ENCODE measurements at places on chromosomes 4 and X.

DNA sequence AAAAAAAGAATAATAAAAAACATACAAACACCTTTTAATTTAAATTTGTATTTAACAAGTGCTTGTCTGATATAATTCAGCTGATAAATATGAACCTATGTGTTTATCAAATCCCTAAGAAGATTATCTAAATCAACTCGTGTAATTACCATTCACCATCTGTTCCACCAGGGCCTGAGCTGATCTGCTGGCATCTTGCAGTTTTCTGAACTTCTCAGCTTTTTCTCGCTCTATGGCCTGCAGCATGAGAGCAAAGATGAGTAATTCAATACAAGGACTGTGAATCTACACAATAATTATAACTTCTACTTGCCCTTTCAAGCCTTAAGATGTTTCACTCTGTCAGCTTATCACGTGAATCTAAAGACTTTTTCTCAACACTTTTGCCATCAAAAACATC lies 709.7 kb downstream of the DMD start:
- no peak for DNase-seq

DNA sequence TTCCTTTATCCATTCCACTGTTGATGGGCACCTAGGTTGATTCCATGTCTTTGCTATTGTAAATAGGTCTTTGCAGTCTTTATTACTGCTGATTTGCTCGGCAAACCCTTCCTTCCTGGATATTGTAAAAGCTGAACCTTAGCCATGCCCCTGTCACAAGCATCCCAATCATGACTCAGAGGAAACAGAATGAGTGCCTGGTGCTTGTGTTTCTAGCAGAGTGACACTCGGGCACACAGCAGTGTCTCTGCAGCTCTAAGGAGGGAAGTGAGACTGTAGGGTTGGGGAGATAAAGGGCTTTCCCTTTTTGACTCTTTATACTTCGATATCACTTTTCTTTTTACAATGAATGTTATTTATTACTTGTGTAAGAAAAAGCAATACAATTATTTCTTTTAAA lies 83.3 kb downstream of the AKAP4 start:
- no peak for DNase-seq

GRCh38 chr4:87025614-87026041 lies 90.8 kb downstream of the AFF1 start:
- no peak for DNase-seq

DNA sequence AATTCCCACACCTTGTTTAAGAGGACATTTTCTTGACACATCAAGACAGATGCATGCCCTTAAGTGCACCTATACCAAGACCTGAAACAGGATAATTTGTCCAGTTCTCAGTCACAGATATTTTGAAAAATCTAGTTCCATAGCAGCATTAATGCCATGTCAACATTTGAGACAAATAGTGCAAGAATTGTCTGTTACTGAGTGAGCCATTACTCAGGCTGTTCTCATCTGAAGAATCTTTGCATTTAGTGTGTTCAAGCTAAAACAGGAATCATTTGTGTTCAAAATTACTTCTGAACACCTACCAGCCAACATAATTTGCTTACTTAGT lies 354.9 kb downstream of the KCNIP4 start:
- DNase-seq = no peak

DNA sequence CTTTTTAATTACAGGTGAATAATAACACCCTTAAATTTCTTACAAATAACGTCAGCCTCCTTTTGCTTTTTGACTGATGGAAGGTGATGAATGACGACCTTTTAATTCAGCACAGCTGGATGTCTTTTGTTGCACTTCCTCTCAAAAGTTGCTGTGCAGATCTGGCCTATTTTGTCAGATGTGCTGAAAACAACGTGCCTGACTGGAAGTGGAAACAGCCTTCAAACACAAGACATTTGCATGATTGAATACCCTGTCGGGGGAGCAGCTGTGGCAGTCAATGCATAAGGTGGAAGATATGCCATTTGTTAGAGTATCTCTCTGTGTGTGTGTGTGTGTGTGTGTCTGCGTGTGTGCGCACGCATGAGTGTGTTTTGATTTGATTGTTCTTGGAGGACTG lies 579.7 kb downstream of the SPRY1 start:
- DNase-seq = no peak

- no peak for DNase-seq
Measured at GRCh38 chrX:123303429-123303828, 119.4 kb downstream of the GRIA3 start.

DNA sequence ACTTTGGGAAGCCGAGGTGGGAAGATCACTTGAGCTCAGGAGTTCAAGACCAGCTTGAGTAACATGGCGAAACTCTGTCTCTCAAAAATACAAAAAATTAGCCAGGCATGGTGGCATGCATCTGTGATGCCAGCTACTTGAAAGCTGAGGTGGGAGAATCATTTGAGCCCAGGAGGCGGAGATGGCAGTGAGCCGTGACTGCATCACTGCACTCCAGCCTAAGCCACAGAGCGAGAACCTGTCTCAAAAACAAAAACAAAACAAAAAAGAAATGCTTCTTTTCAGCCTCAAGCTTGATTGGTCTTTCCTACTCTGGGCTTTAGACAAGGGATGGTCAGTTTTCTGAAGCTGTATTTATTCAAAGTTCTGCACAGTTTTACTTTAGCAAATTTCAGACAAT lies 15.8 kb upstream of the DHRSX start:
- DNase-seq = no peak

DNA sequence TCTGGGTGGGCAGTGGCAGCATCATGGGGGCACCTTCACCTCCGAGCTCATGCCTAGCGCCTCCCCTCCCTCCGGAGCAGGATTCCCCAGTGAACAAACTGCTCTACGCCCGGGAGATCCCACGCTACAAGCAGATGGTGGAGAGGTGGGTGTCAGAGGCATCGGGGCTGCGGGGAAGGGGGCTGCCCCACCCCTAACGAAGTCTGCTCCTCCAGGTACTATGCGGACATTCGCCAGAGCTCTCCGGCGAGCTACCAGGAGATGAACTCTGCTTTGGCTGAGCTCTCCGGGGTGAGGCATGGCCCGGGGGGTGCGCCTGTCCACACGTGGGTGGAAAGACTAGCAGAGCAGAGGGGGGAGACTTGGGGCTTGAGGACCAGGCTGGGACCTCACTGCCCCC lies 2.7 kb upstream of the SRPK3 start:
- no peak for DNase-seq
